ENCODE measurements at places on chromosomes 16 and 17.

GRCh38 chr16:89376812-89377452 lies 113.4 kb downstream of the ANKRD11 start:
- no peak for DNase-seq

DNA sequence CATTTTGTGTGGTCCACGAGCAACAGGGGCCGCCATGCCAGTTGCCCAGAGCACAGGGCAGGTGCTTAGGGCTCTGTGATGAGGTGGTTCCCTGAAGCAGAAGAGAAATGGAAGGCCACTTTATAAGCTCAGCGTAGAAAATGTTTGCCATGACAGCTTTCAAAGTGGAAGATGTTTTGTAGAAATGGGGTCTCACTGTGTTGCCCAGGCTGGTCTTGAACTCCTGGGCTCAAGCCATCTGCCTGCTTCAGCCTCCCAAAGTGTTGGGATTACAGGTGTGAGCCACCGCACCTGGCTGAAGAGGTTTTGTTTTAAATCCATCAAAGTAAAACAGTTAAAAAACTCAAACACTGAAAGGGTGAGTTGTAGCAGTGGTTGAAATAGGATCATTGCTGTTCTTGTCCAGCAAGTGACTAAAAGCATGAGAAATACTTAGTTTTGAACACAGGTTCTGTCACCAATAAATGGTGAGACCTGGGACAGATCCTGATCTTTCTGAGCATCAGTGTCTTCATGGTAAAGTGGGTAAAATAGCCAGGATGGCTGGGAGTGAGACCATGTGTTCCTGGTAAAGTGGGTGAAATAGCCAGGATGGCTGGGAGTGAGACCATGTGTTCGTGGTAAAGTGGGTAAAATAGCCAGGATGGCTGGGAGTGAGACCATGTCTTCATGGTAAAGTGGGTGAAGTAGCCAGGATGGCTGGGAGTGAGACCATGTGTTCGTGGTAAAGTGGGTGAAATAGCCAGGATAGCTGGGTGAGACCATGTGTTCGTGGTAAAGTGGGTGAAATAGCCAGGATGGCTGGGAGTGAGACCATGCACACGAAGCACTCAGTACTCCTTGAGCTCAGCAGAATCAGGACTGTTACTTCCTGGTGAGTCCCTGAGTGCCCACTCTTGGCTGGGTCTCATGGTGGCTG lies 46.0 kb downstream of the BANP start:
- no peak for DNase-seq

DNA sequence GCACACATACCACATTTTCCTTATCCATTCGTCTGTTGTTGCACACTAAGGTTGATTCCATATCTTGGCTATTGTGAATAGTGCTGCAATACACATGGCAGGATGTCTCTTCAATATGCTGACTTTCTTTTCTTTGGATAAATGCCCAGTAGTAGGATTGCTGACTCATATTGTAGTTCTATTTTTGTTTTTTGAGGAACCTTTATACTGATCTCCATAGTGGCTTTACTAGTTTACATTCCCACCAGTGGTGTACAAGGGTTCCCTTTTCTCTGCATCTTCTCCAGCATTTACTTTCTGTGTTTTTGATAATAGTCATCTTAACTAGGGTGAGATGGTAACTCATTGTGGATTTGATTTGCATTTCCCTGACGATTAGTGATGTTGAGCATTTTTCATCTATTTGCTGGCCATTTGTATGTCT lies 118.1 kb downstream of the STXBP4 start:
- DNase-seq, result no peak

- DNase-seq, result no peak
These were observed 115.2 kb downstream of the CCDC182 start for GRCh38 chr17:57629886-57630285.

GRCh38 chr16:15915555-15916081 lies 27.2 kb upstream of the CEP20 start:
- DNase-seq, result no peak

GRCh38 chr16:16917191-16917785 lies 538.3 kb downstream of the NPIPA7 start:
- no peak for DNase-seq

- DNase-seq, result no peak
These were observed 2.4 kb downstream of the PDIA2 start for GRCh38 chr16:285146-286055.

- DNase-seq, result no peak
These were observed 27.9 kb upstream of the HYDIN start for GRCh38 chr16:71258372-71258771.

DNA sequence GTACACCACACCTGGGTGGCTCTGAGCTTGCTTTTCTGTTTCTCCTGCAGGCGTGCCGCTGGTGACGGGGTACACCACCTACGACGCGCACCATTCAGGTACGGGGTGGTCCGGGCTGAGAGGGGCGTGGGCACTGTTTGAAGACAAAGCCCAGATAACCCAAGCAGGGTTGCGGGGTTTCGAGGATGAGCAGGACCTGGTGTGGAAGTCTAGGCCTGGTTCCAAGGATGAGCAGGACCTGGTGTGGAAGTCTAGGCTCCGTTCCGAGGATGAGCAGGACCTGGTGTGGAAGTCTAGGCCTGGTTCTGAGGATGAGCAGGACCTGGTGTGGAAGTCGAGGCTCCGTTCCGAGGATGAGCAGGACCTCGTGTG lies 15.4 kb downstream of the IRF8 start:
- DNase-seq, result no peak

DNA sequence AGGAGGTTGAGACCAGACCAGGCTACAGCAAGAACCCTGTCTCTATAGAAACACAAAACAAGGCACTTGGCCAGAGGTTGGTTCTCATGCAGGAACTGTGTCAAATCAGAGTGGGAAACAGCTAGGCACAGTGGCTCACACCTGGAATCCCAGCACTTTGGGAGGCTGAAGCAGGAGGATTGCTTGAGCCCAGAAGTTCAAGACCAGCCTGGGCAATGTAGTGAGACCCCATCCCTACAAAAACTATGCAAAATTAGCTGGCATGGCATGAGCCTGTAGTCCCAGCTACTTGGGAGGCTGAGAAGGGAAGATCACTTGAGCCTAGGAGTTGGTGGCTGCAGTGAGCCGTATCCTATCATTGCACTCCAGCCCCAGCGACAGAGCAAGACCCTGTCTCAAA lies 1.7 kb downstream of the UNKL start:
- no peak for DNase-seq

DNA sequence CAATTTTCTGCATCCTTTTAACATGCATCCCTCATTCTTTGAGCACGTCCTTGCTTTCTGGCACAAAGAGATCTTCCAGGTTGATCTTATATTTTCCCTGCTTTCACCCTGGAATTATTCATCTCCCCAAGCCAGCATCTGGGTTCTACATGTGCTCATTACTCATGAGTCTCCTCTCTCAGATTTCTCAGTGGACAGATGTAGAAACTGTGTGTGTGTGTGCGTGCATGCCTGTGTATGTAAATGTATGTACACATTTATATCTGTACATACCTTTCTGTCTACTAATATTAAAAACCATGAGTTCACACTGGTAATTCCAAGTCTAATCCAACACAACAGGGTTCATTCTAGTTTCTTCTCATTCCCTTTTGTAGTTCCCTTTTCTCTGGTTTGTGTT lies 41.9 kb upstream of the NSRP1 start:
- DNase-seq, result no peak

- no peak for DNase-seq
These were observed 38.3 kb upstream of the HSBP1 start for GRCh38 chr16:83769397-83770008.

GRCh38 chr17:71187145-71187878 lies 933.5 kb upstream of the SOX9 start:
- DNase-seq, result no peak

- DNase-seq, result no peak
These were observed 30.8 kb downstream of the AATF start for GRCh38 chr17:36979565-36979941.

DNA sequence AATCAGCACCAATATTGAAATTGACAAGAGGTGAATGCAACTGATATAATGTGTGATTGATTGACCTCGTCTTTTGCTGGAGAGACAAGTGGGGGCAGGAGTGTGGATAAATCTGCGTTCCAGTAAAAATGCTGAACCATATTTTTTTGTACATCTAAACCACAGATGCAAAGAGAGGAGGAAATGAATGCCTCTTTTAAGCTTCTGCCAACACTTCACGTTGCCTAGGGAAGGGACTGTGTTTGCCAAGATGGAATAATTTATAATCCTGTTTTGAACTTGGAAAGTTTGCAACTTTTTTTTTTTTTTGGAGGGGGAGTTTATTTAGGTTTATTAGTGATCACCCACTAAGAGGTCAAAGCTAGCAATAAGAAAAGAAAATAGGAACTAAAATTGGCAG lies 288.2 kb upstream of the EEF2KMT start:
- no peak for DNase-seq

DNA sequence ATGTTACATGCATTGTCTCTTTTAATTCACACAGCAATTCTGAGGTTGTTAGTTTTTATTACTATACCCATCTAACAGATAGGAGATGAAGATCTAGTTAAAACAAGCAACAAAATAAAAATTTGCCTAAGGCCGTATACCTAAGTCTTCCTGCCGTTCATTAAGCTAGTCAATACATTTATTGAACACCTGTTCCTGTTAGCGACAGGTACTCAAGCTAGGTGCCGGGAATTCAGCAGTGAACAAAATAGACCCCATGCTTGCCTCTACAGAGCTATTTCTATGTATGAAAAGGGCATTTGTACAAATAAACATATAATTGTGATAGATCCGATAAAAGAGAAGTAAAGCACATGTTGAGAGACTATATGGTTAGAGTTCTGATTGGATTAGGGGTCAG lies 3.4 kb upstream of the VPS53 start:
- no peak for DNase-seq

GRCh38 chr17:5508810-5509209 lies 22.4 kb downstream of the MIS12 start:
- DNase-seq, result no peak

DNA sequence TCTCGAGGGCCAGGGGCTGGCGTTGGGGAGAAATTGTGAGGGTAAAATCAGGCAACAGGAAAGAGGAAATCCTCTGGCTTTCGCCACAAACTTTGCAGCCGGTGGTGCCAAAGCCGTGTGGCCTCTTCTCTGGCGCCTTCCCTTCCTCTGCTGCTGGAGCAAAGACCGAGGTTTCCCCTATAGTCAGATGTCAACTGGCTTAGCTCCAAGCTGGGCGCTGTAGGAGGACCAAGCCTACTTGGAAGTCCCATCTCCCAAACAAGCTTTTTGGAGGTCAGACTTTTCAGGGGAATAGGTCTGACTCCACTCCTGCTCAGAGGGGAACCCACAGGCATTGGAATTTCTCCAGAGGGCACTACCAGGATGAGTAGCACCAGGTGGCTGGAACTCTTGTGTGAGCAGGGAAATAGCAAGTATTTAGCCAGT lies 5.0 kb downstream of the IGFBP4 start:
- DNase-seq, result no peak

GRCh38 chr16:1075546-1075945 lies 3.0 kb downstream of the SSTR5 start:
- no peak for DNase-seq

DNA sequence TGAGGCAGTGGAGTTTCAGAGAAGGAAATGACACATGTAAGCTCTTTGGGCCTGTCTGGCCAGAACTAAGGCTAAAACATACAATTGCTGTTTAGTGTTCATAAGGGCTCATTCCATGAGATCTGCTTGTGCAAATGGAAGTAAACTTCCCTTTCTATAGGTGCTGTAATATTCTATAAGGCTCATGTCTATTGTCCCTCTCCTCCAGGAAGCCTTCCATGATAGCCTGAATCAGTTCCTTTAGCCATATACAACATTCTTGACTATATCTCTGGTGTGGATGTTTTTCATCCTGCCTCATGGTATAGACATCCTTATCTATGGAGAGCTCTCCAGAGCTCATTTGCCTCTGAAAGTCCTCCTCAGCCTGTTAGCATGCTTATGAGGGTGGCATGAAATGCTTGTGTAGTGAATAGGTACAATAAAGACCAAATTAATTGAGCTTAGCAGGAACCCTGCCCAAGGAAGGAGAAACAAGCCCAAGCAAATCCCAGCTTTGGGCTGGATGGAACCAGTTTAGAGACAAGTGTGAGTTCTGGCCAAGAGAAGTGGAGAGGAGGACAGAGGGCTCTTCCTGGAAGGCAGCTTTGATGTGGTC lies 1.6 kb upstream of the ETV4 start:
- DNase-seq, result no peak

- DNase-seq, result no peak
These were observed 4.4 kb downstream of the CACNA1G start for GRCh38 chr17:50564916-50565315.

DNA sequence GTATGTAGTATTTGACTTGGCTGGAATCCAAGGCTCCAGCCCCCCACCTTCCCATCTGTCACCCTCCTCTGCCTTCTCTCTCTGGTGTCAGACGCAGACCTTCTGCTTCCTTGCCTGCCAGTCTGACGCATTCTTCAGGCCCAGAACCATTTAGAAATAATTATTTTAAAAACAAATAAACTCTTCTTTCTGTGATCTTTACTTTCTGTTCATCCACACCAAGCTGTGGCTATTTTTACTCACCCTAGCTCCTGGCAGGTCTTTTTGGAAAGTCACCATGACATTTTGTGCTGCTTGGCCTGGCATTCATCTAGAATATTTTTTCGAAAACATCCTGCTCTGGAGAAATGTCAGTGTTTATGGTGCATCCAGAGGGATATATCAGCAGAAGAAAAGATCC lies 330.7 kb upstream of the ASIC2 start:
- DNase-seq, result no peak

DNA sequence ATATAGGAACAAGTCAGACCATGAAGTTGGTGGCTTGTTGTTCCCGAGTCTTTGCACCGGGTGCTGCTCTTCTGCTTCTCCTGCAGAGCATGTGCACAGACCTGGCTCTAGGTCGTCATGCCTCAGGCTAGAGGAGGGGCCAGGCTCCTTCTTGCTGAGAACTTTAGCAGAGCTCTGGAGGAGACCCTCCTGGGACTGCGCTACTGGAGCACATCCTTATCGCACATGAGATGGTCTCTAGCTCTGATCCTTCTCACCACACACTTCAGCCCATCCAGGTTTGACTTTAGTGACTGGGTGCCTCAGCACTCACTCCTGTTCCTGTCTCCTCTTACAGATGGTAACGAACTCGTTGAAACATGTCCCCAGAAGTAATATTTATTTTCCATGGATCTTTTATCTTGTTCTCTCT lies 14.9 kb downstream of the FOXK2 start:
- no peak for DNase-seq

DNA sequence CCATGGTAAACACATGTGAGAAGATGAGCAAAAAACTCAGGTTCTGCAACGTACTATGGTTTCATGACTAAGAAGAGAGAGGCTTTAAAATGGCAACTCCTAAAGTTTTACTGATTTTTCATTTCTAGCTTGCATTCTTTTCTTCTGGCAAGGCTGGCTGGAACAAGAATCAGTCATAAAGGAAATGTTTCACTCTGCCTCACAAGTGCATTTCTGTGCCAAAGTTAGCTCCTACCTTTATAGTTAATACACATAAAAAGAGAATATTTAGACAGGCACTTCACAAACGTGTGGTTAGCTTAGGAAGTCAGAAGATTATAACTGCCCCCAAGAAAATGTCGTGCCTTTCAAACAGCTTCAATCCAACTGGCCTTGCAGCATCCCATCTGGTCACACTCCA lies 417.1 kb upstream of the CDH11 start:
- no peak for DNase-seq

GRCh38 chr16:68798398-68798797 lies 44.9 kb upstream of the TANGO6 start:
- no peak for DNase-seq

- peak; percentile 72 for DNase-seq
These were observed 10.3 kb upstream of the TMEM88 start for GRCh38 chr17:7844292-7845154.

GRCh38 chr16:84292011-84292410 lies 2.7 kb upstream of the WFDC1 start:
- DNase-seq, result no peak

- no peak for DNase-seq
These were observed 114.3 kb downstream of the NPIPB5 start for GRCh38 chr16:22624800-22625533.

GRCh38 chr17:56973520-56973919 lies 4.4 kb upstream of the SCPEP1 start:
- no peak for DNase-seq

Measured in stimulated activated CD8-positive, alpha-beta memory T cell treated with anti-CD3 and anti-CD28 coated beads, Interleukin-7, amount 100 ng/mL, for 24 hours (primary cell).